Right cardiac atrium (tissue), 5 donors: ENCODE measurements at places on chromosomes 1 and 21. TPM values are rescaled to one million over a fixed set of nuclear protein-coding genes. Genes with fewer than 3 reads are reported as not detected.

GRCh38 chr1:20383631-20384030, 93.0 kb downstream of the VWA5B1 start:
- no peak for DNase-seq

DNA sequence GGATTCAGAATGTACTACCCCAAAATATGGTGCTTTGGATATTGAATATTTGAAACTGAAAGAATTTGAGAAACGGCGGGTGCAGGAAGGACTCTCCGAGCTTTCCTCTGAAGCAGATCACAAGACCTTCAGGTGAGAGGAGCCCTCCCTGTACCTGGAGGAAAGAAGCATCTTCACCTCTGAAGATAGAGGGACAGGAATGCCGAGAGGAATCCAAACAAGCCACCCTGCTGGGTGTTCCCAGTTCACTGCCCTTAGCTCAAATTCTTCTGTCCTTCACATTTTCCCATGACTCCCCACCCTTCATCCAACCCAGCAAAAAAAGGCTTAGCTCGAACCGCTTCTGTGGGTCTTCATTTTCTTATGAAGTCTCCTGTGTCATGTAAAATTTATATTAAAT, 18.2 kb upstream of the PADI2 start:
- DNase-seq: no peak

- no peak for DNase-seq
Measured at GRCh38 chr21:44050276-44050675, 38.2 kb downstream of the TRAPPC10 start.

GRCh38 chr1:247387096-247387495, 28.9 kb upstream of the NLRP3 start:
- DNase-seq: no peak

GRCh38 chr1:76494807-76495206, 372.5 kb upstream of the ST6GALNAC5 start:
- no peak for DNase-seq

- peak; percentile 69 for DNase-seq
Measured at GRCh38 chr1:158095737-158096335, 84.9 kb upstream of the CD1D start.

- no peak for DNase-seq
Measured at GRCh38 chr1:217524787-217525520, 105.9 kb downstream of the GPATCH2 start.

DNA sequence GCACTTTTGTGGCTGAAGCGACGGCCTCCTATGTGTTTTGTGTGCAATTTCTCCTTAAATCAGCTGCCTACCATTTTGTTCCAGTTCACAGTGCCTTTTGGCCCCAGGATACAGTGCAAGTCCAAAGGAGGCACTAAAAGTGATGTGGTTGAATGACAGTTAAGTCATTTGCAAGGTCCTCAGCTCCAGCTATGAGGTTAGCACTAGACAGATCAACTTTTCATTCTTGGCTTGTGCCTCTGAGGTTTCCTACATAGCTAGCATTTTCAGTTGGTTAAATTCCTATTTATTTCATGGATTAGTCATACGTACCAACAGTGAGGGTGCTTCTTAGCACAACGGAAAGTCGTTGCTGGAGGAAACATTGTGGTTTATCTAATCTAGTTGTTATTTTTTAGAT, 59.3 kb upstream of the NTPCR start:
- no peak for DNase-seq

GRCh38 chr1:181743878-181744312, 260.6 kb downstream of the CACNA1E start:
- peak; percentile 29 for DNase-seq

GRCh38 chr1:206798384-206798996, 26.2 kb upstream of the IL10 start:
- DNase-seq: no peak

GRCh38 chr21:28357743-28358142, 634.9 kb downstream of the LTN1 start:
- no peak for DNase-seq

DNA sequence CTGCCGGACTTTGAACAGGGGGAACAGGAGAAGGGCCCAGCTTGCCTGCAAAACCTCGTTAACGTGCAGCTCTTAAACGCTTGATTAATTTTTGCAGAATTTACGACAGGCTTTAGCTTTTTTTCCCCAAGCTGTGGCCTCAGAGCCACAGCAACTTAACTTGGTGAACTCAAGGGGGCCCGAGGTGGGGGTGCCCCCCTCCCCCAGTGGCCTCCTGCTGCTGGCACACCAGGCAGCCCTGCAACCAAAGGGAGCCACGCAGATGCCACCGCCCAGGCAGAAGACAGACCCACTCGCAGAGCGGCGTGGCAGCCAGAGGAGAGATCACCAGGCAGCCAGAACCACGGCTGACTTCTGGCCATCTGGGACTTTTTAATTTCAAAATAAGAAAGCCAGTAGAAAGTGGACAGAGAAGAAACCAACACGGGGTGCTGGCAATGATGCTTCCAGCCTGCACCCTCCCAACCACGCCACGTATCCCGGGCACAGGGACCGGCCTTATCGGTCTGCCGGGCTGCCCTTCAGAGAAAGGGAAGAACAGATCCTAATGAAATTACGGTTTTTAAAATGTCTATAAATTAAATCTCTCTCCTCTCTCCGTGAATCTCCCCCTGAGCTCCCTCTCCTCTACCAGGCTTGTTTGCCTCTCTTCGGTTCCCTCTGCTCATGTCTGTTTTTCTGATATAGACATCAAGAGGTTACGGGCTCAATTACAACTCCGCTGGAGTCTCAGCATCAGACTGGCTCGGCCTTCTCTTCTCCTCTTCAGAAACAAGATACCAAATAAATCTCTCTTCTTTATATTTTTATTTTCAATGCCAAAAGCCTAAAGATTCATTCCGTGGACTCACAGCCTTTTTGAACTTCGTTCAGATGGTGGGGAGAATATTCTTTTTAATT, 6.4 kb downstream of the CASZ1 start:
- DNase-seq: no peak

- peak; percentile 77 for DNase-seq
Measured at GRCh38 chr1:225877580-225877979, 4.6 kb downstream of the TMEM63A start.

- no peak for DNase-seq
Measured at GRCh38 chr1:174964972-174965361, 34.8 kb upstream of the CACYBP start.

DNA sequence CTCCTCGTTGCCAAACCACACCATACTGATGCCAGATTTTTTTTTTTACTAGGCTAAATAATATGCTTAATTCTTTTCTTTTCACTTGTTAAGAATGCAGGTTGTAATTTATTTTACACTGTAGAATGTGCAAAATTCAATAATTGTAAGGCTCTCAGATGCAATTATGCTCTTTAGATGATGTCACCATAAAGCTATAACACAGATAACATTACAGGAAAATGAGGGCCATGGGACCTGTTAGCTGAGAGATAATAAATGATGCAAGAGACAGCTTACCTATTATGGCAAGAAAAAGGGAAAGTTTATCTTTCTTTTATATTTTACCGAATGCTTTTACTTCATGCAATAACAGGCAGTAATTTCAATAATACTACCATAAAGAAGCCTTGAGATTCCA, 35.4 kb downstream of the CHRM3 start:
- DNase-seq: no peak

GRCh38 chr1:78102082-78102481, 56.3 kb downstream of the GIPC2 start:
- DNase-seq: no peak

DNA sequence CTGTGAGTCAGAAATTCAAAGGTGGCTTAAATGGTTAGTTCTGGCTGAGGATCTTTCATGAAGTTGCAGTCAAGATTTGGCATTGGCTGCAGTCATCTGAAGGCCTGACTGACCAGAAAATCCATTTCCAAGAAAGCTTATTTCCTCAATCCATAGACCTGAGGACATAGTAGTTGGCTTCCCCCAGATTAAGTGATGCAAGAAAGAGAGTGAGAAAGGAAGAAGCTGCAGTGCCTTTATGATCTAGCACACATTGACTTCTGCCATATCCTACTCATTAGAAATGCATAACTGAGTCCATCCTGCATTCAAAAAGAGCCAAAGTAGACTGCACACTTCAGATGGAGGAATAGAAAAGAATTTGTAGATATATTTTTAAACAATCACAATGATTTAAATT, 222.6 kb downstream of the COL24A1 start:
- peak; percentile 10 for DNase-seq

DNA sequence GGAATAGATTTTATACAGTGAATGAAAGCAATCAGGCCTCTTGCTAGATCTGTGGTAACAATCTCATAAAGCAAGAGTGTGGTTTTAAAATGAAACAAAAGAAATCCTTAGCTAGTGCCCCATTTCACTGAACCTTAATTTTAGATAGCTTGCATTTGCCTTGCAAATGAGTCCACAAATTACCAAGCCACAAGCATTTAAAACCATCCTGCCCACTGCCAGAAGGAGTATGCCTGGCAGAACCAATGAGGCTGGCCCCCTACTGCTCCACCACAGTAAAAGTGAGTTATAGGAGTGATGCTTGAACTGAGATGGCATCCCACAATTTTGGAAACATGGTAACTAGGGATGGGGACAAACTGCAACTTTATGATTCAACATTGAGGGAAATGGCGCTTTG, 206.4 kb upstream of the LMO4 start:
- no peak for DNase-seq

DNA sequence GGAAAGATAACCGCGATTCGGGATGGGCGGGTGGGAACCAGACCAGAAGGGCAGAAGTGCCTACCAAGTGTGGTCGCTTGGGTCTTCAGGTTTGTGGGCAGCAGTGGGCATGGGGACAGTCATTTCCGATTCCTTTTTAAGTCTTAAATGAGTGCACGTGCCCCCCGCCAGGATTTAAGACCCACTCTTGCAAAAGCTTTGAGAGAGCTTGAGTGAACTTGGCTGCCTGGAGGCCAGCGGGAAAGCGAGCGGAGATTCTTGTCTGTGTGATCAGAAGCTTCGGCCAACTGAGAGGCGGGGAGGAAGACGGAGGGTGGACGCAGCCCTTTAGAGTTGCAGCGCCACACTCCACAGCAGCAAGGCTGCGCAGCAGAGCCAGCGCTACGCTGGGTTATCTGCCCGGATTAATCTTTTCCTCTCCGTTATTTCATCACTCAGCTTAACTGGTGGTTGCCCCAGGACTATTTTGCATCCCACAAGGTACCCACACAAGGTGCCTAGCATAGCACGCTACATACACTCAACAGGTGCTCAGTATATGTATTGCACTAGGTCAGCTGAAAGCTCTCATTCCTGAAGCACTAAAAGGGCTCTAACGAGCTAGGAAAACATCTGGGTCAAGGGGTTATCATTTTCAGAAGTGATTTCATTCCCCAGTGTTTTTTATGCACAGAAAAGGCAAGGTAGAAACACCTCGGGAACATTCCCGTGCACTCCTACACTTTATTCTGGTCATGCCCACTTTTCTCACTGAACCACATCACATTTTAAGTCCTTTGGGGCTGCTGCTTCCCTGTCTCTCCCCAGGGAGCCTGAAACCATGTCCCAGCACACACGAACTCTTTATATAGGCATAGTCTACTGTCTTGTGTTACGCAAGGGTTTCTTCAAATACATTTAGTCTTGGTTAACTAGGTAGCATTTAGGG, 1.5 kb upstream of the BATF3 start:
- peak; percentile 77 for DNase-seq

DNA sequence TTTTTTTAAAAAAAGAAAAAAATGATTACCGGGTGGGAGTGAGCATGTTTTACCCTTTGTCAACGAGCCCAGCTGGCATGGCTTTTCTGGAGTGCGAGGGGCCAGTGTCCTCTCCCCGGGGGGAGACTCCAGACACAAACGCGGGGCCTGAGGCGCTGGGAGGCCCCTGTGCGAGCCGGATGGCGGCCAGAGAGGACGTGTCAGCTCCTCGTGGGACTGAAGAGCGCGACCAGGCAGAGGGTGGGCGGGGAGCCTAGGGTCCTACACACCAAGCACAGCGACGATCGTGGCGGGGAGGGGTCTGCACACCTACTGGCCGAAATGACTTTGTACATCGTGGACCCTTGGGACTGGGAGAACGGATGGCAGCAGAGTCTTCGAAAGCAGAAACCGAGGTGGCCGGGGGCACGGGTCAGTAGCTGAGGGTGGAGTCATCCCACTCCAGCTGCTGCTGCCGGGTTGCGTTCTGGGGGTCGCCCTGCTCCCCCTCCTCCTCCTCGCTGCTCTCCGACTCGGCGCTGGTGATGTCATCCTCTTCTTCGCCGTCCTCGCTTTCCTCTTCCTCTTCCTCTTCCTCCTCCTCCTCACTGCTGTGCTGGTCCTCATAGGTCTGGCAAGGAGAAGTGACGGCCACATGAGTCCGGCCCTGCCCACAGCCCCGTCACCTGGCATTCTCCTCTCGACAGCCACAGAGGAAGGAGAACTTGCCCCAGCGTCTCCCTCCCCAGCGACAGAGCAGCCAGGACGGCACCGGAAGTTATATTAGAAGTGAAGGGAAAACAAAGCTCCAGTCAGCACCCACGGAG, 78.8 kb downstream of the PIK3CD start:
- DNase-seq: peak; percentile 78

- no peak for DNase-seq
Measured at GRCh38 chr1:116836099-116836498, 73.6 kb upstream of the PTGFRN start.

DNA sequence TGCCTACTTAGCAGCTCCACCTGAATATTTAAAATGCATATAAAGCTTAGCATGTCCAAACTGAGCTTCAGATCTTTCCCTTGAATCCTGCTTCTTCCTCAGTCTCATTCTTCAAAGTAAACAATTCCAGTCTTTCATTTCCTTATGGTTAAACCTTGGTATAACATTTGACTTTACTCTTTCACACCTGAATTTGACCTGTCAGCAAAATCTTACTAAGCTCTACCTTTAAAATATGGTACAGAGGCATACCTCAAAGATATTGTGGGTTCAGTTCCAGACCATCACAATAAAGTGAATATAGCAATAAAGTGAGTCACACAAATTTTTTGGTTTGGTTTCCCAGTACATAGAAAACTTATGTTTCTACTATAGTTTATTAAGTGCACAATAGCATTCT, 42.5 kb upstream of the RNF11 start:
- DNase-seq: no peak

GRCh38 chr1:175887981-175888428, 144.6 kb upstream of the TNR start:
- peak; percentile 64 for DNase-seq

Gene AMY1A
- not detected for total RNA-seq

Gene VCAM1
- 5.4 TPM for total RNA-seq

Gene ATP1A4
- total RNA-seq: 0.28 TPM

Gene CLCA1
- total RNA-seq: not detected

Gene RAD54L
- total RNA-seq: not detected

Gene LRRC8B
- 5.1 TPM for total RNA-seq

Gene NID1
- total RNA-seq: 107 TPM

Gene BGLAP
- total RNA-seq: 0.66 TPM

Gene DYNLT4
- 0.47 TPM for total RNA-seq

Gene XCL1
- not detected for total RNA-seq
